ENCODE measurements at places on chromosomes 7 and 10. TPM values are rescaled to one million over a fixed set of nuclear protein-coding genes. Genes with fewer than 3 reads are reported as not detected.
A peak's percentile ranks its signal among the peaks of the same experiment; 100 is the strongest.

GRCh38 chr7:74216361-74216761 is 6.6 kb downstream of the LAT2 start:
- no peak overlapping the region for H3K27ac ChIP-seq
- DNase-seq, result no peak
- no peak overlapping the region for H3K4me3 ChIP-seq
- H3K36me3 ChIP-seq, result peaks cover 3% of the 10 kb centered on the region

DNA sequence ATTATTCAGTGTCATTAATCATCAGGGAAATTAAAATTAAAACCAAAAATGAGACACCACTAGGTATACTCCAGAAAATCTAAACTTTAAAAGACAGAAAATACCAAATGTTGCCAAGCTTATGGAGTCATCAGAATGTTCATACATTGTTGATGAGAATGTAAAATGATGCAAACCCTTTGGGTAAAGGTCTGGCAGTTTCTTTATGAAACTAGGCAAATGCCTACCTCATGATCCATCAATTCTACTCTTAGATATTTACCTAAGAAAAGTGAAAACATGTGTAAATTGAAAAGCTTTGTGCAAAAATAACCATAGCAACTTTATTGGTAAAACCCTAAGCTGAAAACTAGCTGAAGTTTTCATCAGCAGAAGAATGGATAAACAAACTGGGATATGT is 329.5 kb upstream of the MEOX2 start:
- DNase-seq, result no peak
- H3K27ac ChIP-seq, result no peak overlapping the region
- no peak overlapping the region for H3K4me3 ChIP-seq
- H3K4me1 ChIP-seq, result no peaks in the 10 kb centered on the region

- H3K4me3 ChIP-seq, result no peak overlapping the region
- H3K4me1 ChIP-seq, result no peaks in the 10 kb centered on the region
- H3K36me3 ChIP-seq, result no peaks in the 10 kb centered on the region
- no peak overlapping the region for H3K27ac ChIP-seq
- H3K27me3 ChIP-seq, result no peaks in the 10 kb centered on the region
- no peak for DNase-seq
Observed at GRCh38 chr7:78702770-78703169, 750.7 kb downstream of the MAGI2 start.

GRCh38 chr10:44577533-44577932 is 192.6 kb upstream of the CXCL12 start:
- H3K36me3 ChIP-seq, result no peaks in the 10 kb centered on the region
- H3K4me1 ChIP-seq, result no peaks in the 10 kb centered on the region
- H3K27me3 ChIP-seq, result no peaks in the 10 kb centered on the region
- no peak overlapping the region for H3K27ac ChIP-seq

- H3K36me3 ChIP-seq, result no peaks in the 10 kb centered on the region
- no peak overlapping the region for H3K27ac ChIP-seq
Observed at GRCh38 chr10:126842836-126843235, 62.4 kb upstream of the DOCK1 start.

- H3K4me3 ChIP-seq, result no peak overlapping the region
- H3K36me3 ChIP-seq, result no peaks in the 10 kb centered on the region
- H3K27me3 ChIP-seq, result no peaks in the 10 kb centered on the region
- no peak for DNase-seq
Observed at GRCh38 chr7:8719102-8719501, 285.7 kb downstream of the NXPH1 start.

DNA sequence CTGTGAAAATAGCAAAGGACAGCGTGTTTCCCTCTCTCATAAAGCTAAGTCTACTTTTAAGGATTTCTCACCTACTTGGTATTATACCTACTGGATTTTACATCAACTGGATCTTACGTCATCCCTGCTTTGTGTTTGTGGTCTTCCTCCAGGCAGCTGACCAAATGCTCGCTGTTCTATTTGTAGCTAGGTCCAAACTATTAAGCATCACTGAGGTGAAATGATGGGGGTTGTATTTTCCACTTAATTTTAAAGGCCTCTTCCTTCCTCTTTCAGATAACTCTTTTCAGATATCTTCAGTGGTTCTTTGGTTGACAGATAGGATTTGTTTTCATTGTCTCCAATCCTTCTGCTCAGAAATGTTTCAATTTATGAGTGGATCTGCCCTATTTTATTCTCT is 169.7 kb downstream of the RNLS start:
- no peak overlapping the region for H3K27ac ChIP-seq
- H3K27me3 ChIP-seq, result no peaks in the 10 kb centered on the region
- H3K36me3 ChIP-seq, result no peaks in the 10 kb centered on the region
- no peak overlapping the region for H3K4me3 ChIP-seq
- H3K4me1 ChIP-seq, result peaks cover 3% of the 10 kb centered on the region

DNA sequence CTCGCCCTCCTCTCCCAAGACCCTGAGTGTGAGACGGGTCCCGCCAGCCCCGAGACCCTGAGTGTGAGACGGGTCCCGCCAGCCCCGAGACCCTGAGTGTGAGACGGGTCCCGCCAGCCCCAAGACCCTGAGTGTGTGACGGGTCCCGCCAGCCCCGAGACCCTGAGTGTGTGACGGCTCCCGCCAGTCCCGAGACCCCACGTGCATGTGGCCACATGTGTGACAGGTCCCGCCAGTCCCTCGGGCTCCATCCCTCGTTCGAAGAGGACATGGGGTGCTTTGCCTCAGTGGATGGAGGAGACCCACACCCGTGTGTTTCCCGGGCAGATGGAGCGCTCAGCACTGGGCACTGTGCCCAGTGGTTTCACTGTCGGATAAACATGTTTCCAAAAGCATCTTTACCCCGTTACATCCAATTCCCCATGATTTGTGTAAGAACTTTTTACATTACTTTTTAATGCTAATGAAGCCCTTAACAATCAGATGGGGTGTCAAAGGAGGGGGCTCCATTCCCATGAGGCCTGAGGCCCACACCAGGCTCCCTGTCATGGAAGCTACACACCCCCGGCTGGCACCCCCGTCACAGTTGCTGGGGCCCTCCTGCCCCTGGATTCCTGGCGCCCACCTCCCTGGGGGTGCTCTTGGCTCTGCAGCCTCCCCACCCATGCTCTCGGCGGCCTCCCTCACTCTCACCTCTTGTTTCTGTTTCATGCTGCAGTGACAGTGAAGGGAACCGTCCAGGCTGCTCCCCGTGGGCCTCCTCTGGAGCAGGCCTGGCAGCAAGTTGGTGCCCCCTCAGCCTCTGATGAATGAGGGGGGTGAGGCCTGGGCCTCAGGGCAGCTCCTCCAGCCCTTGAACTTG is 48.5 kb upstream of the CFAP46 start:
- H3K36me3 ChIP-seq, result no peaks in the 10 kb centered on the region
- DNase-seq, result no peak
- H3K4me3 ChIP-seq, result no peak overlapping the region
- no peaks in the 10 kb centered on the region for H3K27me3 ChIP-seq

GRCh38 chr7:134458341-134458805 is 527 bp downstream of the AKR1B1 start:
- DNase-seq, result peak; percentile 68
- no peaks in the 10 kb centered on the region for H3K27me3 ChIP-seq
- peak overlapping the region; percentile 83 for H3K4me3 ChIP-seq

DNA sequence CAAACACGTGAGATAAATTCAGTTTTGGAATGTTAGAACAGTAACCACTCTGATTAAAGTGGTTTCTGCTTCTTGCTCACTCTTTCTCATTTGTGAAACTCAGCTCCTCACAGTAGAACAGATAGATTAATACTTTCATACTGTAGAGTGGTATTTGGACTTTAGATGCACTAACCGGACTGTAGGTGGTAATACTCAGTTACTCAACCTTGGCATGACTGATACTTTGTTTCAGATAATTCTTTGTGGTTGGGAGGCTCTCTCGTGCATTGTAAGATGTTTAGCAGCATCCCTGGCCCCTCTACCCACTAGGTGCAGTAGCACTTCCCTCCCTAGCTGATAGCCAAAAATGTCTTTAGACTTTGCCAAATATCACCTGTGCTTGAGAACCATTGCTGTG is 37.6 kb downstream of the MCU start:
- peak; percentile 11 for DNase-seq
- no peaks in the 10 kb centered on the region for H3K36me3 ChIP-seq
- no peak overlapping the region for H3K27ac ChIP-seq
- no peaks in the 10 kb centered on the region for H3K27me3 ChIP-seq

The MGAM2 gene
- total RNA-seq, result not detected

The ANKRD61 gene
- total RNA-seq, result 0.32 TPM

The GRID2IP gene
- 0.05 TPM for total RNA-seq

The SPOCK2 gene
- 165 TPM for total RNA-seq

The SLC18A2 gene
- total RNA-seq, result 0.21 TPM

The LRRC18 gene
- not detected for total RNA-seq

The WNT16 gene
- total RNA-seq, result not detected

The CRHR2 gene
- total RNA-seq, result not detected

The METTL27 gene
- 2.1 TPM for total RNA-seq
